ENCODE measurements at places on chromosomes 7 and 10.

- DNase-seq, result no peak
Observed at GRCh38 chr10:89867964-89868363, 166.6 kb downstream of the KIF20B start.

- no peak for DNase-seq
Observed at GRCh38 chr7:142158736-142159496, 47.4 kb downstream of the MGAM2 start.

DNA sequence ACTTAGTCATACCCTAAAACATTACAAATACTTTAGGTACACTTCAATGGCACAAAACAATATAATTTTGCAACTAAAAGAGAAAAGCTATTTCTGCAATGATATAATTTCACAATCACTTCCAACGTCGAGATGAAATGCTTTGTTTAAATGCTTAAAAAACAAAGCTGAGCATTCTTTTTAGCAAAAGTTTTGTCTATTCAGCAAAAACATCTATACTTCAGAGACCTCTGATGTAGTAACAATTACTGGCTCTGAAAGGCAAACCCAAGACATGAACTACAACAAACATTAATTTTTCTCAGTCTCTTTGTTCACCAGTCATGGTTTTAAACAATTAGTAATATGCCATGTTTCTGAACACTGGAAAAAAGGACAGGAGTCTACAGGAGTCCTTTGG is 16.4 kb downstream of the OAT start:
- DNase-seq, result no peak

DNA sequence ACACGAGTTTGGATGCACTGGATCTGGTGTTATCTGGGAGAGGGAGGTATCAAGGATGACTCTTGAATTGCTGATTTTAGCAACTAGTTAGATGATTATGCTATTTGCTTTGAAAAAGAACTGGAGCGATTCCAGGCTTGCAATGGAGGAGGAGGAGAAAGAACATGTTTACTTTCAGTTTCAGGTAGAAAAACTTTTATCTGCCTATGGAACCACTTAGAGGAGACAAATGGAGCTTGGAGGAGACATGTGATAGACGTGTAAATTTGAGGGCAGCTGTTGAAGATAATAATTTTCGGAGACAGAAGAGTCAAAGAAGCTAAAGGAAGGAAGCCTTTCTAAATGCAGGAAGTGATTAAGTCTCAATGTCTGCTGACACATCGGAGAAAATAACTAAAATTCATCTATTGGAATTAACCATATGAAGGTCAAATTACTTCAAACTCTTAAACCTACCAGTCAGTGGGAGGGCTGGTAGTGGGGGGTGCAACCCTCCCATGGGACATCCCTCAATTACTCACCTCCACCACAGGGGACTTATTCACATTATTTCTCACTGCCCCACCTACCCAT is 56.4 kb upstream of the GNAI1 start:
- no peak for DNase-seq

GRCh38 chr10:67173787-67174186 is 248.0 kb downstream of the LRRTM3 start:
- no peak for DNase-seq

DNA sequence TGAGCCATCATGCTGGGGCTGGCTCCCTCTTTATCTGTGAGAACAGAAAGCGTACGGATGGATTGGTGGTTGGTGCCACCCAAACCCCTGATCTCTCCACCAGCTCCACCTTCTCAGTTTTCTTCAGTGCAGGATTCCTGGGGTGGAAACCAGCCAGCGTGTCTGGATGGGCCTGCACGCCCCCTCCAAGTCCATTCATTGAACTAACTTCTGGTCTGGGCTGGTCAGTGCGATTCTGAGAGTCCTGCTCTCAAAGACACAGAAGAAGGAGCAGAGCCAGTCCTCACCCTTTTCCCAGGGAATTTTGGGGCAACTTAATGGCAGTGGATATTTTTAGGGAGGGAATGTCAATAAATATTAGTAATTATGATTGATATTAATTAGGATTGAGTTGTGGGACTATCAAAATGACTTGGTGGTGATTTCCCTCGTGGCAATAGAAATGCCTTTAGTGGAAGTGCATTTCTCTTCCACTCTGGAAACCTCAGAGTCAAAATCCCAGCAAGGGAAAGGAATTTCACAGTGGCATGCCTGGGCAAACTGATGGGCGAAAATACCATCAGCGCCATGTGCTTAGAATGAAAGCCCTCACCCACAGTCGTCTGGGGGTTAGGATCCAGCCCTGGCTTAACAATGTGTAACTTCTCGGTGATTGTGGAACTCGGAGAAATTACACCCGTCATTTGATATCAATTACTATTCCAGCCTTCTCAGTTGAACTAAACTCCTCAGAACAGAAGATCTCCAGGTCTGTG is 69.3 kb upstream of the EEPD1 start:
- no peak for DNase-seq

DNA sequence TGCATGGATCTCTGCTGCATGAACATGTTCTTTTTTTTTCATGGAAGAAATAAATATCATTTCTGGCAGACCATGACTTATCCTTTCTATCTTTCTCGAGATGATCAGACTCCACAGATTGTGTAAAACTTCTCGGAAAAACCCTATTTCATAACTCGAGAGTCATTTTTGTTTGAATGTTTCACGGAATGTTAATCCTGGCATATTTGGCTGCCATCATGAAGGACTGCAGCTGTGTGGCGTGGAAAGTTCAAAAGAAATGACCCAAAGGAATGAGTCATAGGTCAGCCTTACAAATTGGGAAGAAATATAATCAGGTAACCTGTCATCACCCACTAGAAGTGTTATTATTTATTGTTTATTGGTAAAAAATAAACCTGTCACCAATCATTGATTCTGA is 566.8 kb downstream of the SDK1 start:
- no peak for DNase-seq

DNA sequence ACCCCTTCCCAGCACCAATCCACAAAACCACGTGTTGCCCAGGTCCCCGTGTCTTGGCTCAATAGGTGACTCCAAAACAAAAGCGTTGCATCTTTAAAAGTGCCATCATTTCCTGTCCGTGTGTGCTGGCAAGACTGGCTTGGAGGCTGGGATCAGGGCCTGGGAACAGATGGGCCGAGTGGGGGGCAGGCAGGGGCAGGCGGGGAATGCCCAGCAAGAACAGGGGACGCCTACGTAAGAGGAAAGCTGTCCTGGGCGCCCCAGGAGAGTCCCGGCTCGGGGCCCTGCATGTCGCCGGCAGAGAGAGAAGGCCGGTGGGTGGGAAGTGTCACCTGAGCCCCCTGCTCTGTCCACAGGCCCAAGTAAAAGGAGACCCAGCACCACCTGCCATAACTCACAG is 86.5 kb downstream of the PAXIP1 start:
- DNase-seq, result no peak

DNA sequence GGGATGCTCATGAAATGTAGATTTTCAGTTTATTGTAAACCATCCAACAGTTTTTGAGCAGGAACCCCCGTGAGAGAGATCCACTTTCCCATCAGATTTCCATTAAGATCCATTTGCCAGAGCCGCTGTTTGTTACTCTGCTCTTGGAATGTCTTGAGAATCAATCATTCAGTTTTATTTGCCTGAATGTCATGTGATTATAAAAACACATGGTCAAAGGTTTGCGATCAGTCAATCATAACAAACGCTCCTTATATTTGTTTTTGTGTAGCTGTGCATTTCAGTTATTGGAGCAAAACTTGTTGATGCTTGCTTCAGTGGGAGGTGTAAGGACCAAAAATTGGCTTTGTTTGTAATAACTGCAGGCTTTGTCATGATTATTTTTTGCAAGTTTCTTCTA is 155.8 kb upstream of the RHOBTB1 start:
- no peak for DNase-seq

GRCh38 chr10:110444004-110444337 is 53.7 kb upstream of the DUSP5 start:
- DNase-seq, result no peak

DNA sequence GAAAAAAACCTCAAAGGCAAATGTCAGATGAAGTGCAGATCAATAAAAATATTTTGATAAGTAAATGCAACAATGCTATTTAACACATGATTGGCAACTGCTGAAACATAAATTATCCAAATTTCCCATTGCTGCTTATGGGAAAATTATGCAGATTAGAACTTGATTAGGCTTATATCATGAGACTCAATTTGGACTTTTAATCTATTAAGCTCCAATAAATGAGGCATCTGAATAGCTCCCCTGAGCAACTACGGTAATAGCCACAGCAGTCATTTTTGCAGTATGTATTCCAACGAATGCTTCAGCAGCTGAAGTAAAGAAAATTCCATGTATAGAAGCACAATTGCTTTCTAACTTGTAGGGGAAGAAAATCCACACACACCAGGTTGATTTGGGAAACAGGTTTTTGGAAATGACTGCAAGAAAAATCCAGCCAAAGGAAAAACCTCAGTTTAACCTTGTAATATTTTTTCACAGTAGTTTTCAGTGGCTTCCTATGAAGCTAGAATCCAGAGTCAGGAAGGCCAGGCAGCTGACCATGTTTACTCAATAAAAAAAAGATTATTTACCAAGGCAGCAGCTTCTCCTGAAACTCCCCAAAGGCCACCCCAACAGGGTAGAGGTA is 716.1 kb downstream of the KCNMA1 start:
- DNase-seq, result no peak

GRCh38 chr10:10489805-10490571 is 527.7 kb upstream of the CELF2 start:
- DNase-seq, result no peak

DNA sequence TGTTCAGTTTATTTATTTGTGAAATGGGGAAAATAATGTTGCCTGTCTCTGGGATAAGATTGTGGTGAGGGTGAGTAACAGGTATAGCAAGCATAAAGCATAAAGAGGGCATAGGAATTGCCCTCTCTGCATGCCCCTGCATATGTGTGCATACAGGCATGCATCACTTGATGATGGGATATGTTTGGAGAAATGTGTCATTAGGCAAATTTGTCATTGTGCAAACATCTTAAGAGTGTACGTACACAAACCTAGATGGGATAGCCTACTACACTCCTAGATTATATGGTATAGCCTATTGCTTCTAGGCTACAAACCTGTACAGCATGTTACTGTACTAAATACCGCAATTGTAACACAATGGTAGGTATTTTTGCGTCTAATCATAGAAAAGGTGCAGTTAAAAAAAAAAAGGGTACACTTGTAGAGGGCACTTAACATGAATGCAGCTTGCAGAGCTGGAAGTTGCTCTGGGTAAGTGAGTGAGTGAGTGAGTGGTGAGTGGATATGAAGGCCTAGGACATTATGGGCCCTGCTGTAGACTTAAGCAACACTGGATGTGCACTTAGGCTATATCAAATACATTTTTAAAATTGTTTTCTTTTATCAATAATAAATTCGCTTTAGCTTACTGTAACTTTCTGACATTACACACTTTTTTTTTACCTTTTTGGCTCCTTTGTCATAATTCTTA is 386.5 kb upstream of the ANKRD30A start:
- no peak for DNase-seq

DNA sequence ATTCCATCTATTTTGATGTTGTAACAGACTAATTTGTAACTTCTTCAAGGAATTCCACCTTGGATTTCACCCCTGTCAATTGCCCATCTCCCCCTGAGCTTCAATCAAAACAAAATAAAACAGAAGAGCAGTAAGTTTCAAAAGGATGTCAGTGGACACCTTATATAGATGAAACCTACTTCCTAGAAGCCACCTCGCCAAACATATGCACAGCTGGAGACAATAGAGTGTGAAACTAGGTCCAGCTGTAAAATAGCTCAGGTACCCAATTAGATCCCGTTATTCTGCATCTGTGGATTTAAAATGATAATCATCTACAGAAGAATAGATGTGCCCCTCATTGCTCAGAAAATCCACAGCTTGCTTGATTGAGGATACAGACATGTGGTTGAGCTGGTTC is 598.6 kb downstream of the SH2D4B start:
- no peak for DNase-seq

GRCh38 chr7:130961128-130961601 is 227.2 kb upstream of the KLF14 start:
- DNase-seq, result peak; percentile 55

DNA sequence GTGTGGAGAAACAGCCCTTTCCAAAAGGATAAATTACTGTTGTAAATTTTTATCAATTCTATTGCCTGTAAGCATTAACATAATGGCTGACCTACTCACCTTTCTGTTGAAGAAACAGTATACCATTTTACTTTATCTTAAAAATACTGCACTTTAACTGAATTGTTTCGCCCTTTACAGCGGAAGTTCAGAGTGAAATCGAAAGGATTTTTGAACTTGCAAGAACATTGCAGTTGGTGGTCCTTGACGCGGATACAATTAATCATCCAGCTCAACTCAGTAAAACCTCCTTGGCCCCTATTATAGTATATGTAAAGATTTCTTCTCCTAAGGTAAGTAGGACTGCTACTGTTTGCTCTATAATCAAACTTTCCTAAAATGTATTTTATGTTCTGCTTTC is 117.5 kb downstream of the NSUN6 start:
- no peak for DNase-seq

DNA sequence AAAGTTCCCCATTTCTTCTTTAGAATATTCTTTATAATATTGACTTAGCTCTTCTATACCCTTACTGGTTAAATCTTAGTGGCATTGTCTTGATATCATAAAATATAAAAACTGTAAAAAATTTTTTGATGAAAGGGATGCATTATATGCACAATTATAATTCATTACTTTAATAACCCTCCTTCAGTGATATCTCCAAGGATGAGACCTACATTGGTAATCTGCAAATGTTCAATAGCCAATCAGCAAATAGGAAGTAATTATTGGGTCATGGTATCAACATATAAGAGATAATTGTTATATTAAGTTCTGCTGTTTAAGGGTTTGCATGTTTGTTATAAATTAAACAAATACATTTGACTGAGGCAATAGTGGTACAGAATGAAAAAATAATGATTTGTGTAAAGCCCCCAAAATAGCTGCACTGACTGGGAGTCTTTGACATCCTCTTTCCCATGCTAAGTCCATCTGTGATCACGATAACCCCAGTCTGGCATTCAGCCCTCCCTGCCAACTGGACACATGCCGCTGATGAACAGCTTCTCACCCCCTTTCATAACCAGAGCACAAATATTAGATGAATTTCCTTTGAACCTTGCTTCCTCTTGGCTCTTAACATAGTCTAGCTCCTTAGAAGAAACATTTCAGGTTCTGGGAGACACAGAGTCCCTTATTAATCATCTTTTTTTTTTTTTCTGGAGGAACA is 169.5 kb downstream of the CPED1 start:
- DNase-seq, result no peak

- no peak for DNase-seq
Observed at GRCh38 chr10:21183025-21183424, 285.9 kb upstream of the NEBL start.

DNA sequence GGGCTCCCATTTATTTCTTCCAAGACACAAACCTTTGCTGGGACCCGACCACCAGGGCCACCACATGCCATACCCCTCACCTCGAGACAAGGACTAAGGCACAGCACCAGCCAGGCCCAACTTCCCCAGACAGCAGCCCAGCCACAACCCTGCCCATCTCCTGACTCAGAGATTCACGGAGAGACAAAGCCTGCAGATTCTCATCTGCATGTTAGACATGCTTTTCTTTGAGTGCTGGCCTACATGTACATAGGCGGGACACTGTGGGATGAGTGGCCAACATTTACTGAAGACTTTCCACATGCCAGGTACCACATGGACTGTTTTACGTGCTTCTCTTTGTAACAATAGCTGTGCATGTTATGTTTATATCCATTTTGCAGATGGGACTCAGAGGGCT is 221.3 kb upstream of the ZMIZ1 start:
- DNase-seq, result no peak

- DNase-seq, result no peak
Observed at GRCh38 chr10:97764519-97764931, 7.3 kb downstream of the SFRP5 start.
